ENCODE measurements at places on chromosomes 5 and 9.
A peak's percentile ranks its signal among the peaks of the same experiment; 100 is the strongest.

- DNase-seq, result no peak
These were observed 62.6 kb upstream of the C6 start for GRCh38 chr5:41275813-41276512.

- DNase-seq, result no peak
These were observed 130.9 kb upstream of the NUDT12 start for GRCh38 chr5:103693517-103693916.

GRCh38 chr5:111655169-111655924 is 101.6 kb downstream of the NREP start:
- DNase-seq, result no peak

- no peak for DNase-seq
These were observed 29.3 kb downstream of the ATP6V0E1 start for GRCh38 chr5:173012882-173013281.

- DNase-seq, result peak; percentile 66
These were observed 11.9 kb upstream of the SRFBP1 start for GRCh38 chr5:121949885-121950284.

- peak; percentile 9 for DNase-seq
These were observed 11.3 kb downstream of the ANKDD1B start for GRCh38 chr5:75622564-75622963.

DNA sequence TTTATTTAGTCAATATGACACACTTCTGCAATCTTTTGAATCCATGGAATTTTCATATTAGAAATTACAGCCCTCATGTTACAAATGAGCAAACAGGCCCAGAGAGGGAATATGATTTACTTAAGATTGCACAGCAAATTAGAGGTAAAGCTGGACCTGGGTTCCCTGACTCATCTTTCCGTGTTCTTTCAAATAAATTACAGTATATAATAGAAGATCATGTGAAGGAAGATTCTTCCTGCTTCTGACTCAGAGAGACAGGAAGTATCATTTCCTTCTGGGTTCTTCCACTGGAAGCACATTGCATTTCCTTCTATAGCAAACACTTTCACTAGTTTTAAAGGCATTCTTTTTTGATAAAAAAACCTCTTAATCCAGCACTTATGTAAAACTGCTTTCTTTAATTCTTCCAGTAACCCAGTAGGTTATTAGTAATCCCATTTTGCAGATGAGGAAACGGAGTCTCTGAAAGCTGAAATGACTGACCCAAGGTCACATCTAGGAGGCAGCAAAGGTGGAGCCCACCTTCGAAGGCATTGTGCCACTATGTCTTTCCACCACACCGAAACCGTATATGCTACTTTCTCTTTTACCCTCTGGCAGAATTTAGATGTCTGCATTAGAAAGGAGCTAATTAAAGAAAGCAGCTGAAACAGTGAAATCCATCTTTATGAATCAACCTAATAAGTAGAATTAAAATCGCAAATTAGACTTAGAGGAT is 566.7 kb upstream of the KLF4 start:
- DNase-seq, result no peak

GRCh38 chr5:71887680-71888079 is 168.6 kb downstream of the CARTPT start:
- peak; percentile 29 for DNase-seq
